Cortex of kidney (tissue), 1 donor: ENCODE measurements at places on chromosomes 7 and 10.

DNA sequence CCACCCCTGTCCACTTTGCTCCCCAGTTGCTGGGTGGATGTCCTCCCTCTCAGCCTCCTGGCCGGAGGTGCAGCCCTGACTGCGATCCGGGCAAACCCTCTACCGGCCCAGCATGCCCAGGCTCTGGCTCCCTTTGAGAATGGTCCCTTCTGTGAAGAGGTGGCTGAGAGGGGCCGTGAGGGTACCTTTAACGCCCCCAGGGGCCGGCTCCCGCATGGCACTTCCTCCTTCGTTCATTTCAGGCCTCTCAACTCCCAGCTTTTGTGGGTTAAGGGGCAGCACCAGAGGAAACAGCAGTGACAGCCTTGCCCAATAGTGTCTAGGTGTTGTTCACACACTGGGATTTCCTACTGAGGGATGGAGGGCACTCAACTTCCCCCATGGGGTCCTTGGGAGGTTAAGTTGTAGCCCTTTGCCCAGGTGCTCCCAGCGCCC lies 33.2 kb upstream of the HABP2 start:
- DNase-seq: no peak

DNA sequence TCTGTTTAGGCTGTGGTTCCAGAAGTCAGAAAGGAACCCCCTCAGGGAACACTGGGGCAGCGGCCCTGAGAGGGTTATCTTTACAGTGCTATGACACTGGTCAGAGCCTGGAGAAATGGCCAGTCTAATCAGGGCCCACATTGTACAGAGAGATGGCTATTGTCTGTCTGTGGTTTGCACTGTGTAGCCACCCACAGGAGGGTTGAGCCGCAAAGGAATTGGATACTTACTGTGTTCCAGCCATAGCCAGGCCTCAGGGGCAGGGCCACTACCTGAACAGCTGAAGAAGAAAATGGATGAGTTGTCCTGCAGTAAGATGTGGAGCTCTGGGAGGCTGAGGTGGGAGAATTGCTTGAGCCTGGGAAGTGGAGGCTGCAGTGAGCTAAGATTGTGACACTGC lies 47.5 kb upstream of the PODXL start:
- DNase-seq: no peak

- no peak for DNase-seq
Observed at GRCh38 chr10:103645141-103646054, 151.9 kb downstream of the NEURL1 start.

- no peak for DNase-seq
Observed at GRCh38 chr7:53743697-53744402, 708.4 kb downstream of the POM121L12 start.

DNA sequence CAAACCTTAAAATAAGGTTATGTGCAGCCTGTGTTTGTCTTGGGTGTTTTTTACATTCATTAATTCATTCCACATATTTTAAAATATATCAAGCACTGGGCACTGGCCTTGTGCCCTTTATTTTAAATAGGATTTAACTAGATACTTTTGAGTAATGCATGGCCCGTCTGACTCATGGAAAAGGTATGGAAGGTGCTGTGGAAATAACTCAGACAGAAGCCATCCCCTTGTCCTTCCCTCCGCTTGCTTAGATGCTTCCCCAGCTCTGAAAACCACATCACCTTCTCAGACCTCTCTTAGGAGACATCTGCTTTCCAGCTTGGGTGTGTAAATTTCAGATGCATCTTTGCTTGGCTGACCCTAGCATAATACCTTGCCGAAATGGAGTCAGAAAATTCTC lies 30.5 kb downstream of the SLC18A2 start:
- no peak for DNase-seq

DNA sequence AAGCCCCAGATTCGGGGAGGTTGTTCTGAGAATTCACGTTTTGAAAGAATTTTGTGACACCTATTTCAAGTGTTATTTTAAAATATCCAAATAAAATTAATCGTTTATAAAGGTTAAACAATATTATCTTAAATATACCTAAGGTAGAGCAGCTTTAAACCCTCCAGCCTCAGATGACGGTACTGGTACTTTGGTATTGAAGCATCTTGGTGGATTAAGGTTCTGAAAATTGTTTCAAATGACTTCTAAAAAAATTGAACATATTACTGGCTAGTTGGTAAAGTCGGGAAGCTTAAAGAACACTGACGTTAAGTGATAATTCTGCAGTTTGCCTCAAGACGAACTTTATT lies 392 bp upstream of the HUS1 start:
- no peak for DNase-seq

- DNase-seq: no peak
Observed at GRCh38 chr10:124594240-124594639, 132.6 kb downstream of the LHPP start.

DNA sequence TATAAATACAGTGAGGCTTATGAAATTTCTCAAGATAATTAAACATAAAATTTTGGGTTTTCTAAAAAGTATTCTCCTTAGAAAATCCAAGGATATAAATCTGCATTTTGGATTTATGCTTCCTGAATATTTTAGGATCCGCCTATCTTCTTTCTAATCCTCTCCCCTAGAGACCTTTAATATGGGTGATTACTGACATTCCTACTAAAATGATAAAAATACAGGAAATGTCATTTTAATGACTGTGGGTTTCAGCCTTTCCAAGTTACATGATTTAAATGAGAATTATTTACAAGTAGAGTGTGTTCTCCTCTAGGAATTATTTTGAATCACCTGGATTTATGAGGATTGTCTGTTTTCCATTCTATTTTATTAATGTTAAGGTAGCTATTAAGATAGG lies 150.4 kb downstream of the C7orf25 start:
- DNase-seq: no peak

DNA sequence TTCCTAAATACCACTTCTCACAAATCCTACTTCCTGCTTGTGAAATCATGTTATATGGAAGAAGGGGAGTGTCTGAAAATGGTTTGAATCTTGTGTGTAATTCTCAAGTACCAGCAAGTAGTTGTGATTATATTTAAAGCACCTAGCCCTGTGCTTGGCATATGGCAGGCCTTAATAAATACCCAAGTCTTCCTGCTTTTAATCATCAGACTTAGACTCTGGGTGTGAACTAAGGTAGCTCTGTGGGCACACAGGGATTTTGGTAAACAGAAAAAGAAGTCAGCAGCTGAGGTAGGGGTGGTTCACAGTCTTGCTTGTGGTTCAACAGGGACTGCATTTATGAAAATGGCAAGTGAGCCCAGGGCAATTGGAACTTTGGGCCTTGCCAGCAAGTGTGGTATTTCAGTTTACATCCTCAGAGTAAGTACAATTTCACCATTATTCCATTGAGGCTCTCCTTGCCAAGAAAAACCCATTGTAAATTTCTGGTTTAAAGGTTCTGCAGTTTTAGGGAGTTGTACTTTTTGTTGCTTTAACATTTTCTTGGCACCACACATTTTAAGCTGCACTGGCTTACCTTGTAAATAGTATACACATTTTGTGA lies 215.5 kb downstream of the AUTS2 start:
- DNase-seq: no peak

DNA sequence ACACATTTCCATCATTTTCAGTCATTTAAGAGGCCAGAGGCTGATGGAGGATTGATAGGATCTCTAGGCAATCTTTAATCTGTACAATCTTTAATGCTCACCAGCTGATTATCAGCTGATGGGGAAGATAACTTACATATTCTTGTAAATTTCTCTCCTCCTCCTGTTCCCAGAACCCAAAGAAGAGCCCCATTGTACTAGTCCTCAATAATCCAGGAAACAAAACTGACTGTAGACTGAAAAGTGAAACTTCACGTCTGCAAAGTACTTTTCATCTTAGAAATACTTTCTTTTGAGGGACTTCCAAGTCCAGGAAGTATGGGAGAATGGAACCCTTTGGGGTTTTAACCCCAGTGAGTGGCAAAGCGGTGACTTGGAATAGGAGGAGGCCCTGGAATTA lies 283.3 kb downstream of the FRMD4A start:
- no peak for DNase-seq

- DNase-seq: no peak
Observed at GRCh38 chr10:93788413-93789208, 30.9 kb downstream of the LGI1 start.

GRCh38 chr10:128150045-128150493 lies 23.8 kb upstream of the MKI67 start:
- DNase-seq: no peak

DNA sequence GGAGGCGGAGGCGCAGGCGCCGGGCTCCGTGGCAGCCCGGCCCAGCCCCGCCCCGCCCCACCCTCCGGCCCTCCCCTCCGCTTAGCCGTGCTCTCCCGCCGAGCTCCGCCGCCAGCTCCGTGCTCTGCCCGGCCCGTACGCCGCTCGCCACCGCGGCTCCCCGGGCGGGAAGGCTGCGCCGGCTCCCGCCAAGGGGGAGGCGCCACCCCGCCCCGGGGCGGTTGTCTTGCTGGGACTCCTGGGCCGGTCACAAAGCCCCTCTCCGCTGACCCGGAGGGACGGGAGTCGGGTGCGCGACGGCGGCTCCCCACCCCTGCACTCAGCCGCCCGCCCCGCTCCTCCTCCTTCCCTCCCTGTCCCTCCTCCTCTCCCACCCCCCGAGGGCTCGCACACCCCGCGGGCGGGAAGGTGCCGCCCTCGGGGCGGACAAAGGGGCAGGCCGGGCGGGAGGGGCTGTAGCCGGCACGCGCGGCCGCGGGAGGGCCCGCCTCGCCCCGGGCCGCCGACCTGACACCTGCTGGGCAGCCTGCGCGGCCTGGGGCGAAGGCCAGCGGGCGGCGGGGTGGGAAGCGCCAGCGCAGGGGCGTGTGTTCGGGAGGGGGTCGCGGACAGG lies 11.5 kb upstream of the SP8 start:
- DNase-seq: no peak

DNA sequence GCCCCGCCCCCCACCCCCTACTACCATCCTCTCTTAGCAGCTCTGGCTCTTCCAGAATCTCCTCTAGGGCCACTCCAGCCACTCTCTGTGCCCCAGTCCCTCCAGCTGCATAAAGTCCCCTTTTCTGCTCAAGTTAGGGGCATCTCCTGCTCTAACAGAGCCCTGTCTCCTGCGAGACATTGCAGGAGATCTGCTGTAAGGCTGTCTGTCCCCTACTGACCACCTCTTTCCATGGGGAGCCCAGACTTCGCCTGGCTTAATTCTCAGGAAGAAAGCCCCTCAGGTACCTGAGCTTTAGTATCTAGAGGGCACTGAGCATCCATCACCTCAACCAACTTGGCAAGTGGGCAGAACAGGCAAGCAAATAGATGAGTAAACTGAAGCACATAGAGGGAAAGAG lies 200.7 kb upstream of the ZMIZ1 start:
- no peak for DNase-seq

- DNase-seq: no peak
Observed at GRCh38 chr7:25527665-25528170, 299.4 kb upstream of the NPVF start.

- no peak for DNase-seq
Observed at GRCh38 chr10:30445711-30446110, 11.7 kb downstream of the MAP3K8 start.

- DNase-seq: no peak
Observed at GRCh38 chr10:128030498-128031072, 95.6 kb downstream of the MKI67 start.
